ENCODE measurements at places on chromosomes 5 and 9.
A peak's percentile ranks its signal among the peaks of the same experiment; 100 is the strongest.

- no peak for DNase-seq
Observed at GRCh38 chr9:91220021-91220420, 141.7 kb downstream of the AUH start.

DNA sequence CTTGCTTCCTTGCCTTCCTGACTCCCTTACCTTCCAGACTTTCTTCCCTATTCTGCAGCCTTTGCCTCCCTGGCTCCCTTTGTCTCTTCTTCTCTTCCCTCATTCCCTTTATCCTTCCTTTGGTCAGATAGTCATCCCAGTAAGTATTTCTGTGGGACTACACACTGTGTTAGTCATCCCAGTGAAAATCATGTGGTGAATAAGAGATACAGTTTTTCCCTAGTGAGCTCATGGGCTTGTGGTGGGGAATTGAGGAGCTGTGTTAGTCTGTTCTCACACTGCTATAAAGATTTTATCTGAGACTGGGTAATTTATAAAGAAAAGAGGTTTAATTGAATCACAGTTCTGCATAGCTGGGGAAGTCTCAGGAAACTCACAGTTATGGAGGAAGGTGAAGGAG is 109.8 kb upstream of the EDIL3 start:
- DNase-seq, result no peak

- no peak for DNase-seq
Observed at GRCh38 chr9:109624896-109625295, 126.8 kb upstream of the PTPN3 start.

DNA sequence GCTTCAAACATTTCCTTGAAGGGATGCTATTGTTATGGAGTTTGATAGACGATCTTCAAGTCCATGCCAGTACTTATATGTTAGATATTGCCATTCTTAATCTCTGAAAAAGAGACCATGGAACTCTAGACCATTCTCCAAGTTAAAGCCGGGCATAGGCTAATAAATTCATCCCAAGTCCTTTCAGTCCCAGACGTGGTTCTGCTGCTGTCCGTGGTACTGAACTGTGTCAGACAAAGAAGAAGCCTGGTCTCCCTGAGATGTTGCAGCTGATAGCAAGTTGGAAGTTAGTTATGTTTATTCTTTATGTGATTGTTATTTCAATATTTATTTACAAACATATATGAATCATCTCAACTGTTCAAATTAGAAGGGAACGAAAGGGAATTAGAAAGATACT is 158.7 kb downstream of the NMUR2 start:
- DNase-seq, result no peak

- DNase-seq, result no peak
Observed at GRCh38 chr9:117936185-117937130, 232.3 kb downstream of the TLR4 start.

- DNase-seq, result peak; percentile 91
Observed at GRCh38 chr5:180313677-180314505, 22.0 kb upstream of the MAPK9 start.

DNA sequence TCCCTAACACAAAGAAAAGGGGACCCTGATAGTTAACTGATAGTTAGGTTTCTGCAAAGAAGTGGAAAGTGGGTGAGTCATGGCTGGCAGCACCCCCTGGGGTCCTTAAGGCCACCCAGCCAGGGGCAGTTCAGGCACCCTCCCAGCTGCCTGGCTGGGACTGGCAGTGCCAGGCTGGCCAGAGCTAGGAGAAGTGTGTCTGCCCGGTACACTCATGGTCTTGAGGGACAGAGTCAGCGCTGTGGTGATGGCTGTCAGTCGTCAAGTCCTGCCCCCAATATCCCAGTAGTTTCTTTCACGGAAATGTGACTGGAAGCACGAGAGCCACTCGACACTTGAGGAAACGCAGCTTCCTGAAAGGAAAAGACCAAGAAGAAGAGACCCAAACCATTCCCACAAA is 22.3 kb upstream of the CNOT6 start:
- peak; percentile 36 for DNase-seq

GRCh38 chr5:13939638-13940037 is 4.8 kb downstream of the DNAH5 start:
- DNase-seq, result no peak

DNA sequence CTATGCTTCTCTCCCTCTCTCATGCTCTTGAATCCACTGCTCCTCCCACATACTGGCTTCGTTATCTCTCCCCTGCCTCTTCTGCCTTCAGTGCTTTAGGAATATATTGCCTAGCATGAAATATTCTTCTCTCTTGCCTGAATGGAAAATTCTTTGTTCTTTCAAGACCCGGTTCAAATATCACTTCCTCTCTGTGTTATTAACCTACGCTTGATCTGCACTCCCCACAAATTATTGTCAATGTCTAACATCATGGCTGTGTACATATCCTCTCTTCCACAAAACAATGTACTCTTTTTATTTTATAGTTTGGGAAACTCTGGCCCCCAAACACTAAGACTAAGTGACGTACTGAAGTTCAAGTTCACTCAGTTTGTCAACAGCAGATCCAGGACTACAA is 211.0 kb downstream of the SEC61B start:
- no peak for DNase-seq

GRCh38 chr5:56831773-56832172 is 16.4 kb downstream of the MAP3K1 start:
- DNase-seq, result no peak

DNA sequence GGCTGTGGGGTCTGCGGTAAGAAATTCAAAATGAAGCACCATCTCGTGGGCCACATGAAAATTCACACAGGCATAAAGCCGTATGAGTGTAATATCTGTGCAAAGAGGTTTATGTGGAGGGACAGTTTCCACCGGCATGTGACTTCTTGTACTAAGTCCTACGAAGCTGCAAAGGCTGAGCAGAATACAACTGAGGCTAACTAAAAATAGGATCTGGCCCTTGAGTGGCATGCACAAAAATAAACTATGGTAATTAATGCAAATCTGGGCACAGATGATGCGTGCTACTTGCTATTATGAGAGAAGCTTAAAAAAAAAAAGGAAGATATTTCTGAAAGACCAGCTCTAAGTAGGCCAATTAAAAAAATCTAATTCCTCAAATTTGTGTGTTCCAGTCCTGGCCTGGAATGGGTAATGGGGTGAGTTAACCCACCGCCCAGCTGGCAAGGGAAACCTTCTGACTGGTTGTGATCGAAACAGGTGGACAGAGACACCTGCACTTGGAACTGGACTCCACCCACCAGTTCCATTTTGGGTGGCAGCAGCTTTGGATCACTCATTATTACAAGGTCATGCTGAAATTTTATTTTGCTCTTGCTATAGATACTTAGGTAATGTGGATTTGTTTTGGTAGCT is 26.6 kb upstream of the ZBTB34 start:
- no peak for DNase-seq

- DNase-seq, result no peak
Observed at GRCh38 chr5:110590187-110590586, 136.3 kb downstream of the TMEM232 start.

DNA sequence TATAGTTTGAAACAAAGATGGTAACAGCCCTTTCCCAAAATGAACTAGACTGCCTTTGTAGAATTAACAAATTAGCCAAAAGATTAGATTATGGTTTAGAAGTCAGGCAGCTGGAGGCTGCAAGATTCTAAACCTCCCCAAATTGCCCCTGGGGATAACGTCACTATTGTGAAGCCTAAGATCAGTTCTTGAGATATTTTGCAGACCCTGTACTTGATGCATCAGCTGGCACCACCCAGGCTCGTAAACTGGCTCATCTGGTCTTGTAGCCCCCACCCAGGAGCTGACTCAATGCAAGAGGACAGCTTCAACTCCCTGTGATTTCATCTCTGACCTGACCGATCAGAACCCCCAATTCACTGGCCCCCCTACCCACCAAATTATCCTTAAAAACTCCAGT is 4.2 kb upstream of the SOWAHA start:
- DNase-seq, result no peak

- no peak for DNase-seq
Observed at GRCh38 chr5:17343675-17344074, 126.2 kb downstream of the BASP1 start.

DNA sequence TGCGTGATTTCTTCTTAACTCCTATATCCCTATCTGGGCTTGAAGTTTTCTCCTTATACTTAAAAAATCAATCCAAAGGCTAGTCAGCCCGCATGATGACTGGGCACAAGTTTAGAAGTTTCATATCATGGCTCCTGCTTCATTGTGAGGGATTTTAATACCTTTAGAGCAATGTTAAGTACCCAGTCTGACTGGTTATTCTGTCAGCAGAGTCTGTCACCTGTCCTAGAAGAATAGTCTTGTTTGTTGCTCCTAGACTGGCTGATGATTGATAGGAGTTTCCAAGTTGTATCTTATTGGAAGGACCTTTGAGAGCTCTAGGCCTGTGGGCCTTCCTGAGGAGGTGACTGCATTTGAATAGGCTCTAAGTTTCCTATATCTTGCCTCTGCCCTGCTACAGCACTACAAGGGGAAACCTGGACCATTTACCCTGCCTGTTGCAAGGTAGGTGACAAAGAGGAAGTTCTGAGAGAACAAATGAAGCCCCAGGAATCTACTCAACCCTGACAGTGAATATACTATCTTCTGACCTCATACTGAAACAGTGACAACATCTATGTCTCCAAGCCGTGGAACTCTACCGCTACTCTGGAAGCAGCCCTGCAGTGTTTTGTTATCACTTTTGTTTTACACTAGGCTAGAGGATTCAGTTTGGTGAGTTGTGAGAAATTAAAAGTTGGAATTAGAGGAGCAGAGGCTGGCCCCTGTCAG is 66.5 kb downstream of the F2RL2 start:
- DNase-seq, result no peak

- no peak for DNase-seq
Observed at GRCh38 chr5:95973793-95974325, 12.2 kb upstream of the ELL2 start.

DNA sequence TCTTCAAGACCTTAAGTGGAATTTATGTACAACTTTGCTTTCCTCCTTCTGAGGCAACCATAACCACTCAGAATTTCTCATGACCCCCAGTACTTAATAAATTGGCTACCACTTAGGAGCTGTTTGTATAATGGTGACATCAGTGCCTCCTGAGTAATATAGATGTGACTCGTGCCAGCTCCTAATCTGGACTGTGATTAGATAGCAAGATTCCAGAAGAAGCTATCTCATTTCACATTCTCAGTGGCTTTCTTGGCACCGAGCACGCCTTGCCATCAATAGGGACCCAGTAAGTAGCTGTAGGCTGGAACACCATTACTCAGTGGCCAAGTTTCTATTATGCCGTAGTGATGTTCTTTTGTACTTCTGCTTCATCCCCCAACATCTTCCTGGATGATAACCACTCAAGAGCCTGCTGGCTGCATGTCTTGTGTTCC is 228.8 kb downstream of the CD180 start:
- DNase-seq, result no peak

- no peak for DNase-seq
Observed at GRCh38 chr9:115058684-115059315, 59.2 kb downstream of the TNC start.

- DNase-seq, result no peak
Observed at GRCh38 chr9:127495884-127496555, 44.7 kb downstream of the LRSAM1 start.

DNA sequence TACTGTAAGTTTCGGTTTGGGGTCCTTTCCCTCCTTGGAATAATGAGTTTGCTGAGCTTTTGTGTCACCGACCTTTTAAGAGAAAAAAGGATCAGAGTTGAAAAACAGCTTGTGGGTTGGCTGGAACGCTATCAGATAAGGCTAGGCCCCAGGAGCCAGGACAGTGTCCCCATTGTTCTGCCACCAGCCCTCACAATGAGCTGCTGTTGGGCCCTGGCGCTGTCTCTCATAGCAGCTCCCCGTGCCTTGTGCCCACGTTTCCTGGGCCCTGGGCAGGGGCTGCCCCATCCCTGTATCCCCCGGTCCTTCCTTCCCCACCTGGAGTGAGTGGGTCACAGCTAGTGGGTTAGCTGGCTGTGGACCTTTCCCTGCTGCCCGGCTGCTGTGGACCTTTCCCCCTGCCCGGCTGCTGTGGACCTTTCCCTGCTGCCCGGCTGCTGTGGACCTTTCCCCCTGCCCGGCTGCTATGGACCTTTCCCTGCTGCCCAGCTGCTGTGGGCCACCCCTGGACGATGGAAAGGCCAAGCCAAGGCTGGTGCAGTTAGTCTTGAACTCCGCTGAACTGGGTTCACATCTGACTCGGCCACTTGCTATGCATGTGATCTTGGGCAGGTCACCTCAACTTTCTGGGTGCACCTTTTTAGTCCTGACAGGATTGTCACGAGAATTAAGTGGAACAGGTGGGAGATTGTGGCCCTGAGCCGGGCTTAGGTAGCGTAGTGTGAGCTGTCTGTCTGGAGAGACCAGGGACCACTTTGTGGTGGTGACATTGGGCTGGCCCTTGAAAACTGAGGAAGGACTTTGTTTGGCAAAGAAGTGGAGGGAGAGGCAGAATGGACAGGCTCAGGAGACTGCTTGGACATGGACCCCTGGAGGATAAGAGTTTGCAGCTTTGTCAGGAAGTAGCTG is 99.5 kb downstream of the DAB2IP start:
- no peak for DNase-seq

GRCh38 chr5:96064877-96065276 is 103.2 kb upstream of the ELL2 start:
- DNase-seq, result no peak

- DNase-seq, result no peak
Observed at GRCh38 chr5:143432658-143433239, 29.3 kb upstream of the NR3C1 start.

- DNase-seq, result no peak
Observed at GRCh38 chr9:37683531-37684371, 33.0 kb downstream of the FRMPD1 start.

DNA sequence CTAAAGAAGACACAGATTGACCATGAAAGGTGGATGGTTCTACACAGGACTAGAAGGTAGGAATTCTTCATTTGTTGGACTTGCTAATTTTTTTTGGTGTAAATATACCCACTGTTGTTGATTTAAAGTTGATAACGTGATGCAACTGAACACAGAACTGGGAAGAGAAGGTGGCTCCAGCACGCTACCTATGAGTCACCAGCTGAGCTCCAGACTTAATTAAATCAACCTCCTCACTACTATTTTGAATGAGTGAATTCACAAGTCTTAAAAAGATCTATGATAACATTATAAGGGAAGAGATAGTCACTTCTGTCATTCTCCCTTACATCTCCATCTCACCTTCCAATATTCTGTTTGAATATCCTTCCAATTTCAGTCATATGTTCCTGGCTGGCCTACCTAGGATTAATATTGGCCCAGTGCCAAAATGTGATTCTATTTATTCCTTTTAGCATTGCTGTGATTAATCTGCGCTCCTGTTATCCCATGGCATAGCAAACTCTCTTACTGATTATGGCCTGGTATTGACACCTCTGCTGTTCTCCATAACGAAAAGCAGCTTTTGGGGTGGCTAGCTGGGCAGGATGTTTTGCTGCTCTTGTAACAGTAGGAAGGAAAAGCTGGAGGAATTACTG is 135.9 kb upstream of the CCDC152 start:
- no peak for DNase-seq

Data from upper lobe of right lung (tissue), 1 donor.